ENCODE measurements at places on chromosomes 3 and 15. TPM values are rescaled to one million over a fixed set of nuclear protein-coding genes. Genes with fewer than 3 reads are reported as not detected.

DNA sequence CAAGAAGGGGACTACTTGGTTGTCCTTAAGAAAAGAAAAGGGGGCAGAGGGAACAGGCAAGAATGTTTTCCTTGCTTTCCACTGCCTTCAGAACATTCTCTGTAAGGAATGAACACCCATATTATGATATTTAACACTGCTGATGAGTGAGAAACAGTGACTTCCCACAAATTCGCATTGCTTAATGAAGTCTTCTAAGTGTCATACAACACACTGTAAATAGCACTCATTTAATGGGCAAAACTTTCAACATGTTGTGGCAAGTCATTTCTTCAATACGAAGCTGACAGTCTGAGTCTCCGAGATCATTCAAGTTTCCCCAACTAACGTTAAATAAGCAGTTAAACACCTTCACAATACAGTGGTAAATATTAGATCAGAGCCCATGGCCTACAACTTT lies 464.4 kb downstream of the SHQ1 start:
- H3K27ac ChIP-seq: peak overlapping the region; percentile 42
- no peak for ATAC-seq
- H3K4me1 ChIP-seq: peaks cover 57% of the 10 kb centered on the region
- peaks cover 75% of the 10 kb centered on the region for H3K36me3 ChIP-seq
- H3K4me3 ChIP-seq: no peak overlapping the region

DNA sequence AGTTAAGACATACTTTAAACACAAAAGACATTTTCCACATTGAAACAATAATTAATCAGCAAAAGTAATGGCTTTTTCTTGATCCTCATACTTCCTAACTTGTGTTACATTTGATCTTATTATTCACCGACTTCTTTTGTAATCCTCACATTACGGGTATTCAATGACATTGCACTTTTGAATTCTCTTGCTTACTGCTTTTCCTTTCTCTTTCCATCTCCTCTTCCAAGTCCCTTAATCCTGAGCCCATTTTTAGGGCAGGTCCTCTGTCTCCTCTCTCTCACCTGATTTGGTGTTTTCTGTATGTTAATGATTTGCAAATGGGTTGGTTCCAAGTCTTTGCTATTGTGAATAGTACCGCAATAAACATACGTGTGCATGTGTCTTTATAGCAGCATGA lies 48.5 kb upstream of the RAP2B start:
- H3K4me1 ChIP-seq: no peaks in the 10 kb centered on the region
- no peak overlapping the region for H3K4me3 ChIP-seq
- H3K27ac ChIP-seq: no peak overlapping the region
- no peak for ATAC-seq

GRCh38 chr15:36156879-36157427 lies 422.5 kb upstream of the CDIN1 start:
- no peaks in the 10 kb centered on the region for H3K27me3 ChIP-seq
- no peak overlapping the region for H3K4me3 ChIP-seq
- no peaks in the 10 kb centered on the region for H3K36me3 ChIP-seq
- ATAC-seq: no peak
- H3K27ac ChIP-seq: no peak overlapping the region

- no peak overlapping the region for H3K27ac ChIP-seq
- H3K36me3 ChIP-seq: no peaks in the 10 kb centered on the region
- peaks cover 4% of the 10 kb centered on the region for H3K4me1 ChIP-seq
- peaks cover 16% of the 10 kb centered on the region for H3K27me3 ChIP-seq
- ATAC-seq: no peak
- H3K4me3 ChIP-seq: no peak overlapping the region
Observed at GRCh38 chr15:85913461-85913860, 118.7 kb upstream of the KLHL25 start.

- H3K27me3 ChIP-seq: peaks cover 4% of the 10 kb centered on the region
- no peaks in the 10 kb centered on the region for H3K4me1 ChIP-seq
- no peak overlapping the region for H3K4me3 ChIP-seq
- ATAC-seq: peak; percentile 93
- no peak overlapping the region for H3K27ac ChIP-seq
- H3K36me3 ChIP-seq: no peaks in the 10 kb centered on the region
Observed at GRCh38 chr15:66578286-66578875, 12.6 kb upstream of the LCTL start.

DNA sequence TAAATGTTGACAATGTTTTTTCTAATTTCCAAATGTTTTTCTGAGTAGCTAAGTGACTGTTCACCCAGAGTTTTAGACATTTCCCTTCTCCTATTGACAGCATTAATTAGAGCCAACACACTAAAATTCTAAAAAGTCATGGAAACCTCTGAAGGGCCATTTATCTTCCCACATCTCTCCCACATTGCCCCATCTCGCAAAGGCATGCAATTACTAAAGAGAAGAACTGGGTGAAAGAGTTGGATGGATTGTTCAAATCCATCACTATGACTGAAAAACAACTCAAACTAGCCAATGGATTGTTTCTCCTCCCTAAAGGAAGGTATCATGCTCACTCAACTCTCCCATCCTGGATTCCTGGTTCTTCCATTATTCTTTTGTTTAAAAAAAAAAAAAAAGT lies 30.0 kb upstream of the PHLDB2 start:
- no peak overlapping the region for H3K27ac ChIP-seq
- no peak overlapping the region for H3K4me3 ChIP-seq
- peaks cover 7% of the 10 kb centered on the region for H3K4me1 ChIP-seq
- no peaks in the 10 kb centered on the region for H3K27me3 ChIP-seq
- no peaks in the 10 kb centered on the region for H3K36me3 ChIP-seq
- ATAC-seq: no peak

DNA sequence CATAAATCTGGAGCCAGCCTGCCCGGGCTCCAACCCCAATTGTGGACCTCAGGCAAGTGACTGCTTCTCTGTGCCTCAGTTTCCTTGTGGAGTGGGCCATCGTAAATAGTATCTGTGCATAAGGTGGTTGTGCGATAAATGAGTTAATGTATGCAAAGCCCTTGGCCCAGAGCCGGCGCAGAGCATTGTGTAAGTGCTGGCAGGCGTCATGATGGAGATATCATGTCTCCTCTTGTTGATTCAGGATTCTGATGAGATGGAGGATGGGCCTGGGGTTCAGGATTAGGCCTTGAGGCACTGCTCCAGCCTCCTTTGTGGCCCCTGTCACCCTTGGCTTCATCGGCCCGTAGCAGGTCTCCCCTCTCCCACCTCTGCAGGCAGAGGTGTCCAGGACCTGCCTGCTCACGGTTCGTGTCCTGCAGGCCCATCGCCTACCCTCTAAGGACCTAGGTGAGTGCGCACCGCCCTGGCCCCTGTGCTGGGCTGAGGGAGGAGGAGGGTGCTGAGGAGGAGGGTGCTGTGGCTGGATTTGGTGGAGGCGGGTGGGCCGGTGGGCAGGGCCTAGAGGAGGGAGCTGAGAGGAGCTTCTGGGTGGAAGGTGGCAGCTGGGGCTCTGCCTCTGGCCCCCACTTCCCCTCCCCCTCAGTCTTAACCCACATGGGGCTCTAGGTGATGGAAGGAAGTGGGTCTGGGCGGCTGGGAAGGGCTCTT lies 1.3 kb downstream of the PLA2G4B start:
- H3K4me3 ChIP-seq: no peak overlapping the region
- H3K4me1 ChIP-seq: peaks cover 6% of the 10 kb centered on the region
- no peaks in the 10 kb centered on the region for H3K27me3 ChIP-seq

GRCh38 chr3:40649346-40649745 lies 124.6 kb downstream of the ZNF621 start:
- H3K36me3 ChIP-seq: no peaks in the 10 kb centered on the region
- H3K4me3 ChIP-seq: no peak overlapping the region
- H3K27ac ChIP-seq: no peak overlapping the region

DNA sequence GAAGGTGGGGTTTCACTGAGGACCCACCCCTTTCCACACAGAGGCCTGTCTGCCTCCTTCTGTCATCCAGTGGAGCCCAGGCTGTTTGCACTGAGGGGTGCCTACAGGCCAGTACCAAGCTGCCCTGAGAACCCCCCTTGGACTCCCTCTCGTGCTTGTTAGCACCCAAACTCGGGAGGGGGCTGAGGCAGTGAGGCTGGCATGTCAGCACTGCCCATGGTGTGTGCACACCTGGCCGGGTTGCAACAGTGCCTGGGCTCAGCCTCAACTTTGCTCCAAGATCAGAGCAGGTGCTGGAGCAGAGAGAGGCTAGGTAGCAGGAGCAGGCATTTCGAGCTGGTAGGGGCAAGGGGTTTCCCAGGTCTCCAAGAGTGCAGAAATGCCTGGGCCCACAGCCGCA lies 90.0 kb downstream of the PIK3R4 start:
- no peaks in the 10 kb centered on the region for H3K27me3 ChIP-seq
- H3K4me1 ChIP-seq: no peaks in the 10 kb centered on the region
- no peak for ATAC-seq
- H3K36me3 ChIP-seq: no peaks in the 10 kb centered on the region
- H3K27ac ChIP-seq: no peak overlapping the region
- H3K4me3 ChIP-seq: no peak overlapping the region

DNA sequence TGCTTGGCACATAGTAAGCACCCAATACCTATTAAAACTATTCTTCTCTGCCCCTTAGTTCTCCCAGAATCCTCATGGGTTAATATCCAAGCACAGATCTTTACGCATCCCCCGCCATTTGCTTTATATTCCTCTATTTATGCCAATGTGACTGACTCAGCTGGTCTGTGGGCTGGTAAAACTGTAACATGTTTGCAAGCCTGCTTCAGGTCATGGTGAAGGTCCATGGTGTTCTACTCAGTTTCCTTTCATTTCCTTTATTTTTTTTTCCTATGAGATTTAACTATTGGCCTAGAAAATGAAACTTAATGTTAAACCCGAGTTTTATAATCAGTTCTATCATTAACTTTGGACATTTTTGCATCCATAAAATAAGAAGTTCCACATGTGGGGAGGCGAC lies 47.0 kb downstream of the FRMD4B start:
- ATAC-seq: no peak
- H3K4me1 ChIP-seq: no peaks in the 10 kb centered on the region
- no peaks in the 10 kb centered on the region for H3K36me3 ChIP-seq
- H3K27me3 ChIP-seq: no peaks in the 10 kb centered on the region
- H3K27ac ChIP-seq: no peak overlapping the region
- no peak overlapping the region for H3K4me3 ChIP-seq

- no peak overlapping the region for H3K4me3 ChIP-seq
- no peaks in the 10 kb centered on the region for H3K36me3 ChIP-seq
- ATAC-seq: no peak
- H3K4me1 ChIP-seq: no peaks in the 10 kb centered on the region
- H3K27ac ChIP-seq: no peak overlapping the region
Observed at GRCh38 chr3:10695595-10696285, 120.3 kb upstream of the SLC6A11 start.

DNA sequence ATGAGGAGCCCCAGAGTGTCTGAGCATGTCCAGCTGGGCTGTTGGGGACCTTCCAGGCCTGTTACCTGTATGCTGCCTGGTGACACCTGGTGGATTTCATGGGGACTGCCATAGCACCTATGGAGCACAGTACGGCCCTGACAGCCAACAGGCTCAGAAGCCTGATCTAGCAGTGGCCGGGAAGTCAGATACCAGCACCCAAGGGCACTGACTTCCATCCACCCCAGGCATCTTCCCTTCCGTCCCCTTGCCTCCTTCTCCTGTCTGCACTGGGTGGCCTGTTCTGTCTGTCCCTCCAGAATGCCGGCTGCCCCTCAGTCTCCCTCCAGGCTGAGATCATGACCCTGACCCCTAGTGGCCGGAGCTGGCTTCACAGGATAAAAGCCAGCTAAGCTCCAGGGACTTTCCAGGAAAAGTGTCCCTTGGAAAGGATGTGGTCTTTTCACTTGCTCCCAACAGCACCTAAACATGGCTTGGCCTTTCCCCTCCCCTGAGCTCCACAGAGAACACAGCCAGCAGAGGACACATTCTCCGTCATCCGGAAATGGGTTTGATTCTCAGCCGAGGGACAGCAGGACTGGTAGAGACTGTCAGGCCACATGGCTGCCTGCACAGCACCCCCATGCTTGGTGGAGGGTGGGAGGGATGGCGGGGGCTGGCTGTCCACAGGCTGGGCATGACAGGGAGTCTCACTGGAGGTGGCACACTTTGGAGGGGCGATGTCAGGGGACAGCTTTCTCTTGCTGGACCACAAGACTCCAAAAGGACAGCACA lies 9.5 kb downstream of the RPS17 start:
- peak overlapping the region; percentile 16 for H3K27ac ChIP-seq
- H3K27me3 ChIP-seq: no peaks in the 10 kb centered on the region
- H3K4me3 ChIP-seq: peak overlapping the region; percentile 38
- H3K36me3 ChIP-seq: peaks cover 28% of the 10 kb centered on the region
- H3K4me1 ChIP-seq: peaks cover 4% of the 10 kb centered on the region

DNA sequence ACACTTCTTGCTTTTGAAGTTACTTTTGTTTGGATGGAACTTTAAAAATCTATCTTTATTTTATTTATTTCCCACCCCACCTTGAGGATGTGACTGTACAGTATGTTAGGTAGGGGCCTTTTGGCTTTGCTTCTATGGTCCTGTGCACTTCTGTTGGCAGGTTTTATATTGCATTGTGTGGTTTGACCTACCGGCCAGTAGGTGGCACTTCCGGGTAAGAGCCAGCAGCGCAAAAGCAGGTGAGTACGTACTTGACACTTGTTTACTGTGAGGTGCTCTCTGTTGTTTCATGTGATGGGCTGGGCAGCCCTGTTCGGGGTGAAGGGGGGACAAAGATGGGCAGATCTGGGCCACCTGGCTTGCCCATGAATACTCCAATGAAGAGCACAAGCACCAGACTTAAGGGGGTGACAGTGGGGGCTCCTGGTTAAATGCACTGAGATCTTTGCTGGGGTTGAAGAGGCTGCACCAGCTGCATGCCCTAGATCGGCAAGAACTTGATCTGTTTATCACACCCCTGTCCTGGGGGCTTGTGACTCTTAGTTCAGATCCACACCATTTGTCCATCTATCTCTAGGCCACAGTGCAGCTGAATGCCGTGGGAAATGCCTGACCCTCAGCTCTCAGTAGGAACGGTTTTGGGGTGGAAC lies 131.6 kb downstream of the NLGN1 start:
- no peak for ATAC-seq
- no peaks in the 10 kb centered on the region for H3K4me1 ChIP-seq
- no peak overlapping the region for H3K27ac ChIP-seq
- no peak overlapping the region for H3K4me3 ChIP-seq
- no peaks in the 10 kb centered on the region for H3K27me3 ChIP-seq
- no peaks in the 10 kb centered on the region for H3K36me3 ChIP-seq

- no peaks in the 10 kb centered on the region for H3K36me3 ChIP-seq
- ATAC-seq: peak; percentile 75
- peak overlapping the region; percentile 90 for H3K4me3 ChIP-seq
- no peaks in the 10 kb centered on the region for H3K27me3 ChIP-seq
- H3K4me1 ChIP-seq: peaks cover 55% of the 10 kb centered on the region
- peak overlapping the region; percentile 99 for H3K27ac ChIP-seq
Observed at GRCh38 chr15:31434588-31435260, 108.1 kb downstream of the KLF13 start.

The EPHB1 gene
- 1.3 TPM for total RNA-seq

The SMAD3 gene
- 57.0 TPM for total RNA-seq

The GOLGA6L1 gene
- not detected for total RNA-seq

The ACY1 gene
- total RNA-seq: 49.9 TPM

The SNX22 gene
- total RNA-seq: 0.26 TPM

The FHIT gene
- total RNA-seq: 2.9 TPM

The CHRM5 gene
- total RNA-seq: not detected

The SLC12A1 gene
- not detected for total RNA-seq

Measured in activated T-helper 17 cell treated with anti-CD3 and anti-CD28 coated beads, Interleukin-2, amount 50 U/mL, for 72 hours (primary cell).